ENCODE measurements at places on chromosomes 16 and 17. TPM values are rescaled to one million over a fixed set of nuclear protein-coding genes. Genes with fewer than 3 reads are reported as not detected.

Gene ITGA2B
- 11.4 TPM for total RNA-seq

- no peak for DNase-seq
Observed at GRCh38 chr16:69618307-69618706, 52.5 kb downstream of the NFAT5 start.

DNA sequence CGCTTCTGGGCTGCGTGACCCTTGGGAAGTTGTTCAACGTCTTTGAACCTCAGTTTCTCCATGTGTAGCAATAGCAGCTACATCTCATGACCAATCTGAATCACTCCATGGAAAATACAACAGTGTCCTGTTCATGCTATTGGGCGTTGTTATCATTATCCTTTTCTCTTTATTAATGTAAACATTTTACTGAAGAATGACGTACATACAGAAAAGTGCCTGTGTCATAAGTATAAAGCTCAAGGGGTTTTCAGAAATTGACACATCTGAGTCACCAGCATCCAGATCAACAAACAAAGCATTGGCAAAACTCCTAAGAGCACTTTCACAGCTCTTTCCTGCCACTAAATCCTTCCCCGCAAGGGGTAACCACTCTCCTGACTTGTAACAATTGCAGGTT is 438.4 kb downstream of the XYLT1 start:
- no peak for DNase-seq

DNA sequence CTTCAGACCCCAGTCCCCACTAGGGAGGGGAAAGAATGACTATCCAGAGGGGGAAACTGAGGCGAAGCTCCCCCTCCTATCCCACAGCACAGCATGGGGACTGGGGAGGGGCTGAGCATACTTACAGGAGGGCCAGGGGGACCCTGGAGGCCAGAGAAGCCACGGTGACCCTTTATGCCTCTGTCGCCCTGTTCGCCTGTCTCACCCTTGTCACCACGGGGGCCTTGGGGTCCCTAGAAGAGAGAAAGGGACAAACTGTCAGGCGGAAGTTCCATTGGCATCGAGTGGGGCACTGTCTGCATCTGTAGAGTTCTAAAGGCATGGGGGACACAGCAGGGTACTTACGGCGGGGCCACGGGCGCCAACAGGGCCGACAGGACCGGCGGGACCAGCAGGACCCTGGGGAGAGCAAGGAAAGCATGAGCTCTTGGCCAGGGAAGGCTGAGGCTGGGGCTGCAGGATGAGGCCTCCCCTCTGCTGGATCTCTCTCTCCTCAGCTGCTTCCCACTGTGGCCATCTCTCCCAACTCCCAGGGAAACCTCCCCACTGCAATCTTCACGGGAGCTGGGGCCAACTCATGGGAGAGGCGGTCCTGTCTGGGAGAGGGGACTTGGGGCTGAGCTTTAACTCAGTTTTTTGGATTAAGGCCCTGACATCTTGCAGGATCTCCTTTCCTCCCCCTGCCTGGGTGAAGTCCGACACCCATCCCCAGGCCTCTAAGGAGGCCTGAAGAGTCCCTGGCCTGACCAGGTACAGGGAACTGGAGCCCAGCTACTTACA is 13.5 kb downstream of the COL1A1 start:
- DNase-seq: no peak

Measured in H7 (cell line).